ENCODE measurements at places on chromosomes 1 and 21.

- DNase-seq, result peak; percentile 39
Measured at GRCh38 chr1:204989266-204990058, 53.5 kb upstream of the CNTN2 start.

DNA sequence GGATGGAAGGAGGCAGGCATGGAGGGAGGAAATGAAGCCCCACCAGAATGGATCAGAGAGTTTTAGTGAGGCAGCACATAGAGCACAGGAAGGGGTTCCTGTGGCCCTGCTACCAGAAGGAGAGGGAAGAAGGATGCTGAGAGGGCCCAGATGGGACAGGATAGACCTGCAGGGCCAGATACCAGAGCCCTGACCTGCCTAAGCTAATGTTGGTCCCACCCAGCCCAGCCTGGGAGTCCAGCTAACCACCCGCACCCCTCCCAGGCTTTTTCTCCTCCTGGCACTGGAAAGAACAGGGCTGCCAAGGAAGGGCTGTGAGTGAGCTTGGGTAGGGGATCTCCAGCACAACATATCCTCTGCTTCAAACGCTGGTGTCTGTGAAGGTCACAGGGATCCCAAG lies 6.9 kb downstream of the NECTIN4 start:
- DNase-seq, result no peak

- DNase-seq, result no peak
Measured at GRCh38 chr1:27689423-27690173, 17.6 kb upstream of the IFI6 start.

GRCh38 chr1:206905295-206906164 lies 8.3 kb downstream of the IL24 start:
- peak; percentile 79 for DNase-seq

- no peak for DNase-seq
Measured at GRCh38 chr21:35582731-35583130, 477.6 kb downstream of the SETD4 start.
